Activated T-cell treated with anti-CD3 and anti-CD28 coated beads, Interleukin-2, amount 50 U/mL, for 72 hours (primary cell): ENCODE measurements at places on chromosomes 5 and 9. TPM values are rescaled to one million over a fixed set of nuclear protein-coding genes. Genes with fewer than 3 reads are reported as not detected.

GRCh38 chr5:77772729-77773128 lies 3.4 kb downstream of the TBCA start:
- peaks cover 22% of the 10 kb centered on the region for H3K36me3 ChIP-seq
- peak overlapping the region; percentile 18 for H3K27ac ChIP-seq
- no peak overlapping the region for H3K4me3 ChIP-seq

GRCh38 chr9:132880324-132880661 lies 1.6 kb downstream of the SPACA9 start:
- peak overlapping the region; percentile 12 for H3K4me3 ChIP-seq
- DNase-seq: no peak
- peaks cover 30% of the 10 kb centered on the region for H3K4me1 ChIP-seq
- no peaks in the 10 kb centered on the region for H3K36me3 ChIP-seq

Gene PCDHGA6
- total RNA-seq: 0.16 TPM

DNA sequence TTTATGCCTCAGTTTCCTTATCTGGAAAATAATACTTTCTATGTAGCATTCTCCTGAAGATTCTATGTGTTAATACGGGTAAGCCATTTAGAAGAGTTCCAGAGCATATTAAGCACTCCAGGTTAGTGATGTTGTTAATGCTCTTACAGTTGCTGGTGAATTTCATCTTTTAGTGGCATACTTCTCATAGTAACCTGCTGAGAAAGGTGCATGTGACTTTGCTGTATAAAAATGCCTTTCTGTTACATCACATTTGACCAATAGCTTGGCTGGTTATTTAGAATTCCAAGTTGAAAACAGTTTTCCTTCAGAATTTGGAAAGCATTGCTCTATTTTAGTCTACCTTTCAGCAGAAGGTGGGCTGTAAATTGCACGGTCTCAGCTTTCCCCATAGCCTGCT lies 27.2 kb downstream of the GCNT1 start:
- no peaks in the 10 kb centered on the region for H3K4me1 ChIP-seq
- H3K27ac ChIP-seq: no peak overlapping the region
- DNase-seq: no peak
- no peak overlapping the region for H3K4me3 ChIP-seq
- H3K36me3 ChIP-seq: no peaks in the 10 kb centered on the region

GRCh38 chr5:80871541-80871961 lies 88.6 kb upstream of the RASGRF2 start:
- H3K27ac ChIP-seq: no peak overlapping the region
- no peak overlapping the region for H3K4me3 ChIP-seq
- peaks cover 38% of the 10 kb centered on the region for H3K36me3 ChIP-seq
- H3K4me1 ChIP-seq: peaks cover 53% of the 10 kb centered on the region
- DNase-seq: peak; percentile 67

DNA sequence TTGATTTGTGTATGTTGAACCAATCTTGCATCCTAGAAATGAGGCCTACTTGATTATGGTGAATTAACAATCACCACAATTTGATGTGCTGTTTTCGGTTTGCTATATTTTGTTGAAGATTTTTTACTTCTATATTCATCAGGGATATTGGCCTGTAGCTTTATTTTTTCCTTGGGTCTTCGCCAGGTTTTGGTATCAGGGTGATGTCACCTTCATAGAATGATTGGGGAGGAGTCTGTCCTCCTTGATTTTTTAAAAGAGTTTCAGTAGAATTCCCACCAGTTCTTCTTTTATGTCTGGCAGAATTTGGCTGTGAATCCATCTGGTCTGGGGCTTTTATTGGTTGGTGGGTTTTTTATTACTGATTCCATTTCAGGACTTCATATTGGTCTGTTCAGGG lies 115.2 kb downstream of the CPLANE1 start:
- no peaks in the 10 kb centered on the region for H3K27me3 ChIP-seq
- DNase-seq: no peak
- no peaks in the 10 kb centered on the region for H3K4me1 ChIP-seq
- peaks cover 23% of the 10 kb centered on the region for H3K36me3 ChIP-seq
- H3K4me3 ChIP-seq: no peak overlapping the region

Gene LCN6
- total RNA-seq: not detected

DNA sequence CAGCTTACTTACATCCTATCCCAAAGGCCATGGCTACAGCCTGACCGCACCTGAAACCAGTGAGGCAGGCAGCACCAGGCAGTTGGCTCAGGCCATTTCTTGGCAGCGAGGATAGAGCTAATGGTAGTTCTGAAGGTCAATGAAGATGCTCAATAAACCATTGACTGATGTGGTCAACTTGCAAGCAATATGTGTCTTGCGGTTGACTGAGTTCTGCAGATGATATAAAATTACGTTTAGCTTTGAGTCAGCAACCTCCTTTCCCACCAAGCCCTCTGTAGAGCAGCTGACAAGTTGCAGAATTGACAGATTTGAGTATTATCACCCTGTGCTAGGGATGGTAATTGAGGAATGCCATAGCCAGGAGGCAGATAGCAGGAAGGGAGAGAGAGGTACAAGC lies 189.0 kb upstream of the PUM3 start:
- no peak overlapping the region for H3K27ac ChIP-seq
- H3K4me1 ChIP-seq: no peaks in the 10 kb centered on the region
- peaks cover 12% of the 10 kb centered on the region for H3K27me3 ChIP-seq

Gene AGTPBP1
- 52.3 TPM for total RNA-seq

DNA sequence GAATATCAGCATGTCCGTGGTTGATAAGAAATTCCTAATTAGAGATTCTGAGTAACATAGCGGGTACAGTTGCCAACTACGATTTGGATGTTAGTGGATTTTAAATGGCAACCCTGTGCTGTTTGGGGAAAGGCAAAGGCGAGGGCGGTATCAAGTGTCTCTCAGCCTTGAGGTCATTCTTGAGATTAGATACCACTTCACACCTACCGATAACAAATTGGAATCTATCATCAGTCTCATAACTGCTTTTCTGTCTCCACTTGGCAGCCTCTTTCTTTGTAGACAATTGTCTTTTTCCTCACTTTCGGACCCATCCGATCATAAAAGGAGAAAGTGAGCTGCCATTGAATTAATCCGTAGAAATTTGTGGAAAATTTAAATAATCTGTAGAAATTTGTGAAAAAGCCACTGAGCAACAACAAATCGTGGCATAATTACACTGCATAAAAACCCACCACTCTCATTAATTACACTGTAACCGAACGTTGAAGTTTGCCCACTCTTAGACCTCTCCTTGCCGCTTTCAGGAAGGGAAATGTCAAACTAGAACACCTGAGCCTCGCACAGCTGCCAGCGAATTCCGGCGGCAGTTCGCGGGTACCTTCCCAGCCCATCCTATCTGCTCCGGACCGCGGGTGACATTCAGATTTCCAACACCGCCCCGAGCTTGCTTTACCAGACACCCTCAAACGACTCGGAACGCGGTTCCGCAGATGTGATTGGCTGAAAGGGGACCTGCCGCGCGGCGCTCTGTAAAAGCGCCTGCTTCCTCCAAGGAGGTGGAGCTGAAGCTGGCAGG lies 849 bp upstream of the RGMB start:
- H3K36me3 ChIP-seq: no peaks in the 10 kb centered on the region
- peaks cover 54% of the 10 kb centered on the region for H3K27me3 ChIP-seq

- no peaks in the 10 kb centered on the region for H3K27me3 ChIP-seq
- H3K4me3 ChIP-seq: no peak overlapping the region
- H3K36me3 ChIP-seq: no peaks in the 10 kb centered on the region
- H3K27ac ChIP-seq: no peak overlapping the region
- DNase-seq: peak; percentile 67
These were observed 5.4 kb upstream of the HBEGF start for GRCh38 chr5:140351609-140352334.

DNA sequence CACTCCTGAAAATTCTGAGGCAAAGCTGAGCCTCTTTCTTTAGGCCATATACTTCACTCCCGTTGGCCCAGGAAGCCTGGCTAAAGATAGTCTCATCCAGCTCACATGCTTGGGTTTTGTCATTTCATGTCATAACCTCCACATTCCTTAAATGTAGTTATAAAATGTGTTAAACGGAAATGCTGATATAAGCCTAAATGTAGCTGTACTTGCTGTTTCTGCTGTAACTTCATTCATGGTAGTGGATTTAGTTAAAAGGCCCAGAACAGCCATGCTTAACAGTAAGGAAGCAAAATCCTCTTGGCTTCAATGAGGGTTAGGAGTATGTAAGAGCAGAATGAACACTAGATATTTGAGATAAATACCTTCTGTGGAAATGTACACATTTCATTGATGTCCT lies 135.8 kb upstream of the TMEM161B start:
- no peak overlapping the region for H3K27ac ChIP-seq
- no peak overlapping the region for H3K4me3 ChIP-seq
- no peak for DNase-seq
- H3K27me3 ChIP-seq: peaks cover 14% of the 10 kb centered on the region

- no peak overlapping the region for H3K27ac ChIP-seq
- H3K27me3 ChIP-seq: peaks cover 11% of the 10 kb centered on the region
- DNase-seq: no peak
- H3K4me1 ChIP-seq: no peaks in the 10 kb centered on the region
These were observed 146.3 kb upstream of the RASEF start for GRCh38 chr9:83209188-83209731.

GRCh38 chr5:67082941-67083340 lies 113.7 kb downstream of the CD180 start:
- no peaks in the 10 kb centered on the region for H3K27me3 ChIP-seq
- peaks cover 17% of the 10 kb centered on the region for H3K4me1 ChIP-seq
- H3K36me3 ChIP-seq: no peaks in the 10 kb centered on the region
- DNase-seq: no peak
- H3K4me3 ChIP-seq: no peak overlapping the region

DNA sequence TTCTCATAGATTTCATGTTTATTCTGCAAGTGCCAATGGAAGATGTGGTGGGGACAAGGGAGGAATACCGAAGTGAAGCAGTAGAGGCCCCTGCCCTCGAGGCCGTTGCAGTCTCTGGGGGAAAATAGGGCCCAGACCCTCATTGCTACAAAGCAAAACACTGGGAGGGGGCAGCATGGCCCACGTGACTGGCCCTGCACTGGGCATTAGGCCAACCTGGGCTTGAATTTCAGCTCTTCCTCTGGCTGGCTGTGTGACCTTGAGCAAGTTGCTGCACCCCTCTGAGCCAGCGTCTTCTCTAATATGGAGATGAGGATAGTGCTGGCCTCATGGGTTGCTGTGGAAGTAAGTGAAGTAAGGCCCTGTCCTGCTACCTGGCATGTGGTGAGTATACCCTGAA lies 709 bp upstream of the SYNPO start:
- H3K27ac ChIP-seq: no peak overlapping the region
- no peaks in the 10 kb centered on the region for H3K36me3 ChIP-seq
- DNase-seq: no peak

- no peak overlapping the region for H3K27ac ChIP-seq
- no peaks in the 10 kb centered on the region for H3K36me3 ChIP-seq
- H3K4me1 ChIP-seq: peaks cover 4% of the 10 kb centered on the region
- H3K27me3 ChIP-seq: peaks cover 10% of the 10 kb centered on the region
These were observed 10.8 kb downstream of the PRRX2 start for GRCh38 chr9:129676287-129676686.

Gene EQTN
- total RNA-seq: not detected

DNA sequence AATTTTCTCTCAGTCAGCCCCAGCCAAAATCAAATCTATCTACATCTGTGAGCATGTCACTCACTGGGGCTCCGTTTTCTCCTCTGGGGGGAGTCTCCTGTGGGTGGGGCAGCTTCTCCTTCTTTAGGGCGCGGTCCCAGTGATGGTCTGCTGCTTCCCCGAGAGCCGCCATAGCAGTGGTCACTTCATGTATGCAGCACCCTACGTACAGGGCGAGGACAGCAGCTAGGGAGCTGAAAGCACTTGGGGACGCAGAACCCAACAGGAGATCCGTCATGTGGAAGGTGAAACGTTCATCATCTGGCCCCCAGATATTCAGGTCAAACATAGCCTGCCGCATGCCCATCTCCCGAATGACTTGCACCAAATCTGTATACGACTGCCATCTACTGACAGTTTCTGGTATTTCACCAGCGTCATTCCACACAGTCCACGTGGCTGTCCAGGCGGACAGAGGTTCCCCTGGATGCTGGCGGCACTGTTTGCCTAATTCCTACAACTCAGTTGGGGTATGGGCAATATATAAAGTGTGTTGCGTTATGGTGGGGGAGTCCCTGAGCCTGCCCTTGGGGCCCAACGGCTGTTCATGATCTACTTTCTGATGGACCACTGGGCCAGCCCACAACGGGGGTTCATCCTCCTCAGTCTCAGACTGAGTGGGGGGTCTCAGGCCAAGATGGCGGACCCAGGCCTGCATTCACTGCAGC lies 795.0 kb downstream of the EFNA5 start:
- no peak overlapping the region for H3K27ac ChIP-seq
- no peaks in the 10 kb centered on the region for H3K4me1 ChIP-seq
- H3K4me3 ChIP-seq: no peak overlapping the region
- no peaks in the 10 kb centered on the region for H3K27me3 ChIP-seq
- H3K36me3 ChIP-seq: no peaks in the 10 kb centered on the region

DNA sequence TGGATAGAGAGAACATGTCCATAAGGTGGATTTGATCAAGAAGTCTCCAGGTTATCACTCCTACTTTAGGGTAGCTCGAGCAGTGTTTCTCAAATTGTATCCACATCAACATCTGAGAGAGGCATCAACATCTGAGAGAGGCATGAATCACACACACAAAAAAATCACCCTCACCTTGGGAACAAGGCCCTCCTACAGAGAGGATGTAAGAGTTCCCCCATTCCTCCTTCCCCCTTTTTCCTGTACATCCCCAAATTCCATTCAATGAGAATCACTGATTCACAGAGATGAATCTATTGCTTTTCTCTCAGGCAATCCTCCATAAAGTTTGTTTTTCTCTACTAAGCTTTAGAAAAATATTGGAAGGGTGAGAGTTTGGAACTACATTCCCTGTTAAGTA lies 233.4 kb upstream of the CDH6 start:
- no peak overlapping the region for H3K27ac ChIP-seq
- DNase-seq: no peak
- H3K4me3 ChIP-seq: no peak overlapping the region
- H3K27me3 ChIP-seq: no peaks in the 10 kb centered on the region
- no peaks in the 10 kb centered on the region for H3K36me3 ChIP-seq

DNA sequence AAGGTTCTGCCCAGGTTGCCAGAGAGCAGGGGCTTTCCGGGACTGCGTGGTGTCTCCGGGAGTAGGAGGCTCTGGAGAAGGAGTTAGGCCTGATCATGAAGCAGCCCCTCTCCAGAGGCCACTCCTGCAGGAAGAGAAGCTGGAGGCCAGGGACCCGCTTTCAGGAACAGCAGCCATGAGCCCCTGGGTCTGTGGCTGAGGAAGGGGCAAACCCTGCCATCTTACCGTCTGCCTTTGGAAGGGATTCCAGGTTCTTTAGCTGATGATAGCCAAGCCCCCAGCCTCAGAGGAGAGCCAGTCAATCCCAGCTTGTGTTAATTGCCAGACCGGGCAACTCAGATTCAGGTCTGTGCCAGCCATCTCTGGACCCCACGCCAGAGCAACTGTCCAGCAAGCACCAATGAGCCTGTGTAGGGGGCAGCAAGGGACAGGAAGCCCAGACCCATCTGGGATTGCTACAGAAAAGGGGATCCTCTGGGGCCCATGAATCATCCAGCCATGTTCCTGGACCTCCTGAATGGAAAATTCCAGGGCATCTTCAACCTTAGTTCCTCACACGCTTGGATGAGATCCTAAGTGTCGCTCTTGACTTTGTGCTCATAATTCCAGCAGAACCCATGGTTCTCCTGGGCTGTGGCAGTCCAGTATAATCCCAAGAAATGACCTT lies 42.7 kb upstream of the MVB12B start:
- H3K27ac ChIP-seq: no peak overlapping the region
- no peaks in the 10 kb centered on the region for H3K4me1 ChIP-seq
- H3K36me3 ChIP-seq: peaks cover 2% of the 10 kb centered on the region
- H3K4me3 ChIP-seq: no peak overlapping the region
- peaks cover 8% of the 10 kb centered on the region for H3K27me3 ChIP-seq
